CD4-positive, alpha-beta T cell (primary cell): ENCODE measurements at places on chromosomes 16 and 17.

GRCh38 chr17:28384281-28385036, 13.0 kb downstream of the SARM1 start:
- DNase-seq, result peak; percentile 78

DNA sequence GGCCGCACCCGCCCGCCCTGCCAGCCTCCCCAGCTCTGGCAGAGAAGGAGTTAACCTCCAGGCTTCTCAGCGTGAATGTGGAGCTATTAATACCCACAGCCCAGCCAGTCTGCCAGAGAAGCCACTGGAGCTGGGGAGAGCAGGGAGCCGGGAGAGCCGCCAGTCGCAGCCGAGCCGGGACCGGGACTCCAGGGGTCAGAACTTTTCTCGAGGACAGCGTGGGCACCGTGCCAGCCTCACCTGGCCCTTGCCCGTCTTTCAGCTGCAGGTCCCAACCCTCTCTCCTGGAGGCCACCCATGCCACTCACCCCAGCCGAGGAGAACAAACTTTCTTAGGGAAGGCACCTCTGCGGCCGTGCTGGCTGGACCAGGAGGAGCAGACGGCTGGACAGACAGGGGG, 33.8 kb upstream of the SBK1 start:
- no peak for DNase-seq

GRCh38 chr17:32882029-32882428, 5.1 kb upstream of the MYO1D start:
- no peak for DNase-seq

DNA sequence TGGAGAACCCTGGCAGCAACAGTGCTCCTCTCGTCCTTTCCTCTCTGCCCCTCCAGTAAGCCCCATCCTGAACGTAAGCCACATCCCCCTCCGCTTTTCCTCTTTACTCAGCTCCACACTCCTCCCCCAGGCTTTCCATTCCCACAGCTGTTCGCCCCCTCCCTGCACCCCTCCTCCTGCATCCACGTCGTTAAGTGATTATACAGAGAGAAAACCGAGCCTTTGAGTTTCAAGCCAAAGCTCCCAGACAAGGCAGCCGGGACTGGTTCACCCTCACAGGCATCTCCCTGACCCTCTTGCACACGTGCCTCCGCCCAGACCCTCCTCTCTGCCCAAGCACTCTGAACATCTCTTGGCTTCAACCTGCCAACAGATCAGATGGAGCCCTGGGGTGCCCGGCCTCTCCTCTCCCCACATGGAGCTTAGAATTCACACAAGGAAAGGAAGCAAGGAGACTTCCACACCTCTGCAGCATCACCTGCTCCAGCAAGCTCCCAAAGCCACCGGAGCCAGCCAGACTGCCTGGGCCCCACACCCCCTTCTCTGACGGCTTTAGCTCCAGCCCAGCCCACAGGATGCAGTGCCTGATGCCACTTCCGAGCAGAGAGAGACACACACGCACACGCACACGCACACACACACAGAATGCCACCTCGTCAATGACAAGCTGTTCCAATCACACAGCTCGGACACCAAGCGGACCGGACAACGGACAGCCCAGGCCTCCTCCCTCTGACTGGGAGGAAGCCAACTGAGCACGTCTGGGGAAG, 99.9 kb upstream of the CCL2 start:
- no peak for DNase-seq

DNA sequence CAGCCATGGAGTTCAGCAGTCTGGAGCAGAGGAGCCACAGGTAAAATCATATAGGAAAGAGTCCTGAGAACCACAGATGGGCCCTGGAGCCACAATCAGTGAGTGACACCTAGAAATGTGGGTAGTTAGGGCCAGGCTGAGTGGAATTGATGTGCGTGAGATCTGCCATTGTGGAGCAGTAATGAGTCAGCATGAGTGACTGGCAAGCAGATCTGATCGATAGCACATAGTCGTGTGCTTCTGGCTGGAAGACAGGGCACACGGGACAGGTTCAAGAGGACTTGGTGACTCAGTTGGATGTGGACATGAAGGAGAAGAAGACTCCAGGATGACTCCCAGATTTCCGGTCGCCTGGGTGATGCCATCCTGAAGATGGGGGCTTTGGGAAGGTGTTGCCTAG, 12.3 kb downstream of the ADORA2B start:
- DNase-seq, result no peak
